ENCODE measurements at places on chromosomes 5 and 9. TPM values are rescaled to one million over a fixed set of nuclear protein-coding genes. Genes with fewer than 3 reads are reported as not detected.

Gene PPP1R26
- 0.29 TPM for total RNA-seq

Gene FCN1
- total RNA-seq = not detected

Gene PCDHGA12
- total RNA-seq = not detected

Gene TMEM232
- 0.86 TPM for total RNA-seq

Gene OLFM1
- not detected for total RNA-seq

Gene LCP2
- total RNA-seq = 115 TPM

Gene SGCD
- total RNA-seq = not detected

Gene RIGI
- total RNA-seq = 7.5 TPM

Gene F2RL2
- not detected for total RNA-seq

Gene BTNL3
- total RNA-seq = not detected

Gene INSL4
- total RNA-seq = not detected

Gene FBP1
- 1.9 TPM for total RNA-seq

Gene FLT4
- total RNA-seq = 2.7 TPM

Gene C8G
- 0.83 TPM for total RNA-seq

Gene PCDHA9
- total RNA-seq = not detected

Gene C9orf50
- total RNA-seq = not detected

Measured in activated naive CD4-positive, alpha-beta T cell treated with anti-CD3 and anti-CD28 coated beads for 36 hours (primary cell).